ENCODE measurements at places on chromosomes 12 and 14.

DNA sequence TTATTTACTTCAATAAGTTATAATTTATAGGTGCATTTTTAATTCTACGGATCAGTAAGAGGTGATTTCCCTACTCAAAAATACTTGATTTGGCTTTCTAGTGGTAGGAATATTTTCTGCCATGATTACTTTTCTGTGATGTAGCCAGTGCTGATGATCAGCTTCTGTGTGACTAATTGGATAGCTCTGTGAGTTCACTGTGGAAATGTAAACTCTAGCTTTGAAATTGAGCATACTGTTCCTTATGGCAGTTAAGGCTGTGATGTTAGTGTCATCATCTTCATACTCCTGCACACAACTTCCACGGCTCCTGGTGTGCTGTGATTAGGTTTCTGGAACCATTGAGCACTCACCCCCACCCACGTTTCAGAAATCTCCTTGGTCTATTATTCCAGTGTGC lies 48.2 kb downstream of the PLEKHA5 start:
- DNase-seq, result no peak

DNA sequence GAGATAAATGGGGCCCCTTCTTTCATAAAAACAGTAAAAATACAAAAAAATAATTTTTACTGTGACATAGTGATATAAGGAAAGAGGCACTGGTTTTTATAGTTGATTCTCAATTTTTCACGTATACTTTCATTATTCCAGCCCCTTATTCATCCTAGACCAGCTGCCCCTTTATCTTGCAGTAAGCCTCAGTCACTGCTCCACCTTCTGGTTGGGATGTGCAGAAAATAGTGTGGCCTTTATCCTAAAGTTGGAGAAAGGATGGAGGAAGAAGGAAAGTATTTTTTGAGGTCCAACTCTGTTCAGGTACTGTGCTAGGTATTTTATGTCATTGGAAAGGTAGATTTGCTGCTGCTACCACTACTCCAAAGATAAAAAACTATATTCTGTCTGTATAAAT lies 172.7 kb downstream of the ANO6 start:
- DNase-seq, result no peak

DNA sequence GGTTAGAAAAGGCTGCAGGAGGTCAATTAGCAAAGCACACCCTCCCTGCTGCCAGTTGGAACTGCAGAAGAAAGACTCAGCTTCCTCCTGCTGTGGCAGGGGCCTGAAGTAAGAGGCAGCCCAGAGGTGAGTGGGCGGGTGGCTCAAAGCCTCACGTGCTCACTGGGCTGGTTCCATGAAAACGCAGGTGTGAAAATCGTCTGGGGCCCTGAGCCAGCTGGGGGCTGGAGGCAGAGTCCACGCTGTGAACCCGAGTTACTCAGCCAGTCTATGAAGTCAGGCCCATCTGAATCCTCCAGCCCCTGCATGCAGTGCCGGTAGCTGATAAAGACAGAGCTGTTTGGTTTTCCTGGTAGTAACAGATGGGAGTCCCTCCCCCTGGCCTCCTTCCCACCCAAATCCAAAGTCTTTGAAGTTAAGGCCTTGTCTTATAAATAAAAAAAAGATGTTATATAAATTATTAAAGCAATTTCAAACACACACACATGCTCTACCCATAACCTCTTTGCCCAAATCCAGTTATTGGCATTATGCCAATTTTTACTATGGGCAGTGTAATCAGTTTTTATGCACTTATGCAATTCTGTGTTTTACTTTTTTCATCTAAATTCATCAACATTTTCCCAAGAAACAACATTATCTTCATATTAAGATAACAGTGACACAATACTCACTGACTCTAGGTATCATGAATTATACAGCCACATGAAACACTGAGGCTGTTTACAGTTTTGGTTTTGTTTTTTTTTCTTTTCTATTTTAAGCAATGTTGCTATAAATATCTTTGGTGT lies 57.9 kb upstream of the PNMA1 start:
- no peak for DNase-seq

DNA sequence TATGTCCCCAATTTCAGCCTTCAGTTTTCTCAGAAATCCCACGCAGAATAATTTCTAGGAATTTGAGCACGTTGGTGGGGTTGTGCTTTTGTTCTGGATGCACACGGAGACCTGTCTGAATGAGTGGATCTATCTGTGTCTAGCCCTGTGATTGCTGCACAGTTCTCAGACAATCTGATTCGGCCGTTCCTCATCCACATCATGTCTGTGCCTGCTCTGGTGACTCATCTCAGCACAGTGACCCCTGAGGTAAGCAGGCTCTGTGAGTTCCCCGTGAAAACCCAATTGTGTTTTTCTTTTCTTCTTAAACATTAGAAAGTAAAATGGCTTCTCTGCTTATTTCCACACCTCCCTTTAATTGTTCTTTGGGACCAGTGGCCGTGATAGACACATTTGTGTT lies 20.2 kb downstream of the UBE3B start:
- DNase-seq, result no peak

DNA sequence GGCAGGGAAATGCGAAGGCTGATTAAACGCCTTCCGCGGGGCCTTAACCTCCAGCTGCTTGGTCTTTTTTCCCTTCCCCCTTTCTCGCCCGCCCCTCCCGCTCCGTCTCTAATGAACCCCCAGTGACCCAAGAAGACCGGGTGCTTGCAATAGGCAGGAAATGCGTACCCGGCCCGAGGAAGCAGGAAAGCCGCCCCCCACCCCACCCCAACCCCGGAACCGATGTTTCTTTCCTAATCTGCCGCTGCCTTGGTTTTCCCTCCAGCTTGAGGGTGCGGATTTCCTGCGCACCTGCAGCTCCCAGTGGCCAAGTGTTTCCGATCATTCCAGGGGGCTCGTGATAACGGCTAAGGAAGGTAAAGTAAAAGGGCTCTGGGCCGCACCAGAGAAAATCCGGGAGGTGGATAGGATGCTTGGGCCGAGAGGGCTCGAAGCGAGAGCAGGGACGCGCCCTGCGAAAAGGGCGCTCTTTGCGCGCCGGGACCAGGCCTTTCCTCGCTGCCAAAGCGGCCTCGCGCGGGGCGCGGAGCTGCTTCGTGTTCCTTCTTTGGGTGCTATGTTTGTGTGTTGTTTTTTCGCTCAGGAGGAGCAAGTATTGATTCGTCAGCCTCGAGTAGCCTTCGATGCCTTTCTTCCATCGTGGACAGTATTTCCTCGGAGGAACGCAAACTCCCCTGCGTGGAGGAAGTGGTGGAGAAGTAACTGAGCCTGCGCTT lies 983 bp downstream of the MYF6 start:
- no peak for DNase-seq

GRCh38 chr14:105281371-105282097 lies 19.3 kb downstream of the BRF1 start:
- DNase-seq, result no peak

GRCh38 chr12:22230280-22230794 lies 104.2 kb downstream of the ST8SIA1 start:
- no peak for DNase-seq

DNA sequence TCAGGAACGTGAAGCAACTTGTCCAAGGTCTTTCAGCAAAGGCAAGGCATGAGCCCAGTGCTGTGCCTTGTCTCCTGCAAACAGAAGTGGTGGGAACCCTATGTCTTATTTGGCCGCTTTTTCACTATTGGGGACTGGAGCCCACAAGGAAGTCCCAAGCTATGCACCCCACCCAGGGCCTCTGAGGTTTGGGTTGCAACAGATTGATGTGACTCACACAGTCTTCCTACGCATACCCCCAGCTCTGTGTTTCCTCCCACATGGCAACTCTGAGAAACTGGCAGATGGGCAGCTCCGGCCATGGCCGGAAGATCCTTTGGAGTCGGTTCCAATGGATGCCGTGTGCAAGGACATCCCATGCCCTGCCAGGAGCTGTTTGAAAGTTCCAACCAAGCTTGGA lies 28.3 kb upstream of the CMKLR1 start:
- DNase-seq, result no peak

DNA sequence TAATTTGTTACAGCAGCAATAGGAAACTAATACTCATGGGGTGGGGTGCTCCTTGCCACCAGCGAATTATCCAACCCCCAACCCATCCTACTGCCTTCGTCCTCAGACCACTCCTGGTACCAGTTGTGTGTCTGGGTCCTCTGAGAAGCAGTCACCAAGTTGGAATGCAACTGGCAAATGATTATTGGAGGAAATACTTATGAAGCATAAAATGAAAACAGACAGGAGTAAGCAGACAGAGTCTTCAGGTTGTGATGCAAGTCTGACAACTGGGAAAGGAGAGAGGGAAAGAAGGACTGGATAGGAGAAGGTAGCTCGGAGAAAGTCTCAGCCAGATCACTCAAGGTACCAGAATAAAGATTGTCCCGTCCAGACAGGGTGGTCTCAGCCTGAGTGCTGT lies 181.1 kb upstream of the ARID2 start:
- DNase-seq, result no peak

DNA sequence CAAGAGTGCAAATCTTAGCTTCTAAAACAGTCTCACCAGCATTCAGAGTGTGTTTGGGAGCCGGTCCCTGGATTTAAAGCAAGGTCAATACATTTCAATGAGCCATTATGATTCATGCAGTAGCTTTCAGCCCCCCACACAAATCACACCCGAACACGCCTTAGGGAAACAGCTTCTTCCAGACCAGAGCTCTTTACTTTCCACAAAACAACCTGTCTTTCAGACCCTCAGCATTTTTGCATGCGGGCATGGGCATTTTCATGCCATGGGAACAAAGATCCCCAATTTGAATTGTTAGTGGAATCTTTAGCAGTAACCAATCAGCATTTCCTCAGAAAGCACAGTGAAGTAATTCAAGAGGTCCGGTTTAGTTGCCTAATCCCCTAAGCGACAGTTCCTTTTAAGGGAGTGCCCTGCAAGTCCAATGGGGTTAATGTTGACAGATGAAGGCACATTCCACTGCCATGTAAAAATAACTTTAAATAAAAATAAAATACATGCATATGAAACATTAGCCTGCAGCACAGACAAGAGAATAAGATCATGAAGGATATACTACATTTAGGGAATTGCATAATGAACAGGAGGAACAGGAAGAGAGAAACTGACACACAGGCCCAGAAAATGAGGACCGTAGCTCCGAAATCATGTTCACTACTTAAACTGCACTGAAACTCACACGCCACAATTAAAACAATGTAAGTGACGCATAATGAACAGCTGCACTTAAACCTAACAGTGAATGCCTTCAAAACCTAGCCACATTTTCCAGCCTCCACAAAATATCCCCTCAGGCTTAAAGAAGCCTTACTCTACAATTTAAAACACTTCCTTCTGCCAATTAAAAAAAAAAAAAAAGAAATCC lies 4.0 kb downstream of the VPS37B start:
- DNase-seq, result no peak

GRCh38 chr14:55752580-55753390 lies 172.8 kb downstream of the KTN1 start:
- no peak for DNase-seq

- DNase-seq, result no peak
Measured at GRCh38 chr14:74508292-74508731, 14.7 kb downstream of the ISCA2 start.

- no peak for DNase-seq
Measured at GRCh38 chr14:79009286-79009685, 839.1 kb downstream of the NRXN3 start.

DNA sequence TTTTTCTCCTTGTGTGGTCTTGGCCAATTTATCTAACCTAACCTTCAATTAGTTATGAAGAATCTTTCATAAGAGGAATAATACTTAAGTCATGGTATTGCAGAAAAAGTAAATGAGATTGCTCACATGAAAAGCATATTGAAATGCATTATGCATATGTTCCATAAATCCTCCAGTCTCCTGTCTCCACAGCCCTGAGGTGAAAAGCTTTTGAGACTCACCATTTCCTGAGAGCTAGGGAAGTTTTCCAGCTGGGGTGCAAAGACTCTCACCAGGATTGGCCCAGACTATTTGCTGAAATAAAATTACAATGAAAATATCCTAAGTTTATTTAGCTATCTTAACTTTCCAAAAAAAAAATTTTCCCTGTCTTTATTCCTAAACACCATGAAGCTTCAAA lies 723.8 kb upstream of the FLRT2 start:
- no peak for DNase-seq

DNA sequence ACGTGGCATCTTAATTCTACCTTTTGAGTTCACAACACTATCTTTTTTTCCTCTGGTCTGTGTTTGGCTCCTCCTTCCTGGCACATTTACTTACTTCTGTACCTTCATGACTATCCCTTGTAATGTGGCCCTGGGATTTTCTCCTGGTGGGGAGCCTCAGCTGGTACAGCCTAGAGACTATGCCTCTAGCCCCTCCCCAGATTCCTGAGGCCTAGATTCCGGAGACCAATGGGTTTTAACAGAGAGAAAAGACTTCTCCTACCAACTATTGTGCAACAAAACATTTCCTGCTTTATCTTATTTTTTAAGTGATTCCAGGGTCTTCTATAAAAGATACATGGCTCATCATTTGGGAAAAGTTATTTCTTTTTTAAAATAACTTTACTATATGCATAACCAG lies 216.2 kb upstream of the KRR1 start:
- DNase-seq, result no peak

DNA sequence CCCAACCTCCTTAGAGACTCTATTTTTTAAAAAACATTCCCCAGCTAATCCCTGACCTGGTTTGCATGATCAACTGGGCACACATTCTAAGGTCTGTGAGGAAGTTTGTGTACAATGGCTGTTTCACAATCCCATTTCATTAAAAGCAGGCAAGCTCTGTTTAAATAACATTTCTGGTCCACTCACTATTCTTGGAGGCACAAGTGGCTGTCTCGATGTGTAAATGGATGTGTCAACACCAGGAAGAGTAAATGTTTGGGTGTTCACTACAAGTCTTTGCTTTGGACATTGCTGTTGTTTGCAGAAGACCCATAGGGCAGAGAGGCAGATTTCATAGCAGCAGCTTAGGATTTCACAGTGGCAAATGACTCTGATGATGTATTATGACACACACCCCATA lies 98.3 kb downstream of the PDZRN4 start:
- no peak for DNase-seq

DNA sequence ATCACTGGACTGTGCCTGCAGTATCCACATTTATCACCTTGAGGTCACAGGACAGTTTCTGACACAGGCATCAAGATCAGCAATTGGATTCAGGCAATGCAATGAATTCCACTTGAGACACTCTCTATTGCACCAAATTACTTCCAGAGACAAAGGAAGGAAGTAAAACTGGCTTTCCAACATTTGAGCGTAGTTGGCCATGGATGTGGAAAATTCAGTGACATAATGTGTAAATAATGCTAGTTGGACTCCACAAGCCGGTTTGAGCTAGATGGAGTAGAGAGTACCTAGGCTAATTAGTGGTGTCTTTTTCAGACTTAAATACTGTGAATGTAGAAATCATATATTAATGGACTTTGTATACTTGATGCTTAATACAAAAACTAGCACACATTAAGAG lies 168.3 kb upstream of the SYT1 start:
- DNase-seq, result no peak

- no peak for DNase-seq
Measured at GRCh38 chr14:103068351-103069073, 11.2 kb upstream of the CDC42BPB start.

DNA sequence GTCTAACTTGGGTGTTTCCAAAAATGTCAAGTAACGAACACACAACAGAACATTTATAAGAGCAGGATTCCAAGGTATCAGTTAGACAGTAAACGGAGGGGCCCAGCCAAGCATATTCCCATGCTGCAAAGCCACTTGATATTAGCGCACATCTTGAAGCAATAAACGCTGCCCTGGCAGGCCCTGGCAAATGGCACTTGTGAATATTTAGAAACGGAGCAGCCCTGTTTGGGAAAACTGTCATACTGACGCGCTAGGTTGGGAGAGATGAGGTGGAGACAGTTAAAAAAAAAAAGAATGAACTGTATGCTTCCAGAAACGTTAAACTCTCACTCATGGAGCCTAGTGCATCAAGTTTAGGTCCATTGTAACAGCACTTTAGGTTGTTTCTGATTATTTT lies 9.3 kb downstream of the DGLUCY start:
- DNase-seq, result no peak

GRCh38 chr14:35261774-35262173 lies 30.4 kb upstream of the PSMA6 start:
- DNase-seq, result no peak

All from activated naive CD4-positive, alpha-beta T cell (primary cell).